Left kidney (tissue), 8 donors: ENCODE measurements at places on chromosomes 1 and 21. TPM values are rescaled to one million over a fixed set of nuclear protein-coding genes. Genes with fewer than 3 reads are reported as not detected.

DNA sequence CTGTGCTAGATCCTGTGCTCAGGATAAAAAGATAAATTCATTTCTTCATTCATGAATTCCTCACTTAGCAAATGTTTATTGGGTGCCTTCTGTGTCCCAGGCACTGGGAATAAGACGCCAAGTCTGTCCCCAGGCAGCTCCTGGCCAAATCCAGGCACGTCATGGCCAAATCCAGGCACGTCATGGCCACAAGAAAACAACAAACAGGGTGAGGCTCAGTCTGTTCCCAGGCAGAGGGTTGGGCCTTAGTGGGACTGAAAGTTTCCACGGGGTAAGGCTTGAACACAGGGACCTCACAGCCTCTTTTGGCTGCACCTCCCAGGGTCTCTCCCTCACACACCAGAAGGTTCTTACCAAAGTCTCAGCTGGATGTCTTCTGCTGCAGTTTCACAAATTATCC lies 95.7 kb downstream of the PAX7 start:
- no peak for DNase-seq

GRCh38 chr1:67616394-67616985 lies 68.5 kb upstream of the GADD45A start:
- DNase-seq, result no peak

- peak; percentile 41 for DNase-seq
Measured at GRCh38 chr1:180912211-180912800, 391 bp upstream of the KIAA1614 start.

DNA sequence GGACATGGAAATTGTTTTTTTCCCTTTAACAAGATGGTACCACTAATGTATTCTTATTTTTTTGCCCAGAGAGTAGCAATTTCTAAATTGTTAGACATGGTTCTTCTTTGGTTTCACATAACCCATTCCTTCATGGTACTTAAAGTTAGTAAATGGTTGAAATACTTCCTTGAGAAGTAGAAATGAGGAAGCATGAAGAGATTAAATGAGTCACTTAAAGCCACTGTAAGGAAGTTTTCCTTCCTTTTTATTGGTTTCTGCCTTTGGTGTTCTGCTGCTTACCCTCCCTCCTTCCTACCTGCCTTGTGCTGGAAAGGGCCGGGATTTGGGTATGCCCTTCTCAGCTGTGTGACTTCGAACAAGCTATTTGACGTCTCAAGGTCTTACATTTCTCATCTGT lies 101.0 kb downstream of the KIF26B start:
- no peak for DNase-seq

KDF1 gene
- 7.5 TPM for polyA plus RNA-seq

DNA sequence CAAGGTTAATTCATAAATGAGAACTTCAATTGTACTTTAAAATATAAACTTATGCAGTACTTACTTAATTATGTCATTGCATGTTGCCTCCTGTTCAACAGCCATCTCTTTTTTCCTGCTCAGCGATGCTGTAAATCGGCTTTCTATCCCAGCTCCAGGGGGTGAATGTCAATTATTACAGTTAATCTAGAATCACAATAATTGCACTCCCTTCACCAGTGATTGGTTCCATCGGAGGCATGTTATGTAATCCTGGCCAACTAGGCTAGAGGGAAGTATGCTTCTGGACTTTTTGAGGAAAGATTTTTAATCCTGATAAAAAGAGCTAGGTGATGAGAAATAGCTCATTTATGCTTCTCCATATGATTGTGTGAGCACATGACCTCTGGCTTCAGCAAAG lies 53.8 kb upstream of the SGIP1 start:
- DNase-seq, result no peak

DNA sequence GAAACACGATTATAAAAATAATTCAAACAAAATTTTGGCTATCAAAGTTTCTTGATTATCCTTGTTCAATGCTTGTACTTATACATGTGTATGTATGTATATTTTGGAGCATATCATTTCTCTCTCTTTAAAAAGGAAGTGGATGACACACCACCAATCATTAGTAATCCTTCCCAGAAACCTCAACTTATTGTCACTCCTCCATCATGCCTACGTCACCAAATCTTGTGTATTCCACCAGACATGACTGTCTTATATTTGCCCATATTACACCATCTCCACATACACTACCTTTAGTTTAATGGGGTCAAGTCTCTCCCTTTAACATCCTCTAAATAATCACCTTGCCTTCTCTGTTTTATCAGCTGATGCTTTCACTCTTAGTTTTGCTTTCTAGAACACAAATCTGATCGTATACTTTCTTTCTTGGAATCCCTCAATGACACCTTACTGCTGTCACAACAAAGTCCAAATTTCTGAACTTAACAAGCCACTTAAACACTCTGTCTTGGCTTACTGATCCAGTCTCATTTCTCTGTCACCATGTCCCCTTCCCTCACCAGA lies 124.0 kb downstream of the BRINP3 start:
- DNase-seq, result no peak

CORT gene
- 2.6 TPM for polyA plus RNA-seq

GRCh38 chr1:20071416-20071815 lies 1.4 kb downstream of the PLA2G5 start:
- DNase-seq, result no peak

CR1L gene
- 1.2 TPM for polyA plus RNA-seq

CLEC20A gene
- polyA plus RNA-seq, result 0.30 TPM

GRCh38 chr1:35559317-35559944 lies 1.8 kb downstream of the NCDN start:
- no peak for DNase-seq

GRCh38 chr1:104765085-104765484 lies 1015.4 kb downstream of the AMY1C start:
- no peak for DNase-seq

NID1 gene
- polyA plus RNA-seq, result 177 TPM

GRCh38 chr1:198530953-198531352 lies 9.5 kb downstream of the ATP6V1G3 start:
- no peak for DNase-seq

IL19 gene
- polyA plus RNA-seq, result 1.0 TPM

DNA sequence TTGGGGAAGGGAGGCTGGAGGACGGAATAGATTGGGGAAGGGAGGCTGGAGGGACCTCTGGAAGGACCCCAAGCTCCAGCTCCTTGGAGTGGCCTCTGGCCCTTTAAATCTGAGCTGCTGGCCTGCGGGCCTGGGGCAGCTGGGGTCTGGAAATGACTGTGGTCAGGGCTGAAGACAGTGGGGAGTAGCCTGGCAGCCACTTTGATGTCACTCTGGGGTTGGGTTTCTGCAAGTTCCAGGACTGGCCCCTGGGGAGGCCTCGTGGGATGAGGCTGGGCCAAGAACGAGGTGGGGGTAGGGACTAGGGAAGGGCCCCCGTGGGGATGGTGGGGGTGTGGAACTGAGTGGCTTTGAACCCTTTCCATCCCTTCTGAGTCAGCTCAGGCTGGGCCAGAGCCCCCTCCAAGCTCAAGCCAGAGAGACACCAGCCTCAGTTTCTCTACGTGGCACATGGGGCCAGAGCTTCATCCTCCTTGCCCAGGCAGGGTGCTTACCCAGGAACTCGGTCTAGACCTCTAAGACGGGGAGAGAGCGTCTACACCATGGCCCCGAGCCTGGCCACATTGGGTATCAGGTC lies 59.7 kb downstream of the ALPL start:
- no peak for DNase-seq

- DNase-seq, result no peak
Measured at GRCh38 chr1:218529646-218530300, 184.6 kb downstream of the TGFB2 start.

GRCh38 chr1:16348414-16349182 lies 3.7 kb downstream of the FBXO42 start:
- no peak for DNase-seq

C1orf141 gene
- 0.13 TPM for polyA plus RNA-seq

DNA sequence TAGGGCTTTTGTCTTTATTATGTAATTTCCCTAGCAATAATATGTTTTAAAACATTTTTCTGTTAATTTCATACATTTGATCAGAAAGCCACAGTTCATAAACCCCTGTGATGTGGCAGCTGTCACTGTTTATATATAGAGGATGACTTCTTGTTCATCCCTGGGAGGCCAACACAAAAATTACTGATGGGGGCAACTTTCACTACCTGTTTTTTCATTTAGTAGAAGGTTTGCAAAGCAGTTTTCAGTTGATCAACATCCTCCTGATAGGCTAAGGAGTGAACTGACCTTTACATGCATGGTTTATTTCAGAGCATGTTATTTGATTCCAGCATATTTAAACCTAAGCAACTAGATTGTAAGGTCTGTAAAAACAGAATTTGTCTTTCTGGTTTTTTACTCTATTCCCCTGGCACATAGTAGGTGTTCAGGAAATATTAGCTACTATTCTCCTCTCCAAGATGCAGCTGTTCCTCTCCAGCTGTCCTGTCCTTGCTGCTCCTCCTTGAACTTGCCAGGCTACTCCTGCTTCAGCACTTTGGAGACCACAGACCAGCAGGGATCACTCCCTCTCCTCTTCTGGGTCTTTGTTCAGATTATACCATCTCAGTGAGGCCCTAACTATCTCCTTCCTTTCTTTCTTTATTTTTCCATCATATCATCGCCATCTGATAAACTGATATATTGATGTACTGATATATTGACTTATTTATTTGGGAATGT lies 54.7 kb downstream of the ROR1 start:
- DNase-seq, result no peak

- DNase-seq, result no peak
Measured at GRCh38 chr1:16458831-16459230, 18.3 kb downstream of the NECAP2 start.

DNA sequence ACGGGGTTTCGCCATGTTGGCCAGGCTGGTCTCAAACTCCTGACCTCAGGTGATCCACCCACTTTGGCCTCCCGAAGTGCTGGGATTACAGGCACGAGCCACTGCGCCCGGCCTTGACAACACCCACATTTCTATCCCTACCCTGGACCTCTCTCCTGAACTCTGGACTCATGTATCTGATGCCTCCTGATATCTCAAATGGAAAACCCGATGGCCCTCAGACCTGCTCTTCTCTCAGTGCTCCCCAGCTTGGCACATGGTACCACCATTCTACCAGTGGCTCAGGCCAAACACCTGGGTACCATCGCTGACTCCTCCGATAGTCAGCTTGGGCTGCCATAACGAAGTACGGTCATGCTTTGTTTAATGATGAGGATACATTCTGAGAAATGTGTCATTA lies 8.5 kb upstream of the RHBG start:
- no peak for DNase-seq

PLPPR4 gene
- 2.3 TPM for polyA plus RNA-seq

PLA2G2F gene
- polyA plus RNA-seq, result 0.37 TPM

WNT3A gene
- 0.07 TPM for polyA plus RNA-seq

GBP7 gene
- not detected for polyA plus RNA-seq

PYHIN1 gene
- 0.15 TPM for polyA plus RNA-seq

C1orf52 gene
- polyA plus RNA-seq, result 43.1 TPM

GRCh38 chr1:6601923-6602668 lies 573 bp downstream of the KLHL21 start:
- DNase-seq, result no peak

- peak; percentile 13 for DNase-seq
Measured at GRCh38 chr1:177448036-177448615, 277.4 kb downstream of the BRINP2 start.

IFI44 gene
- 21.8 TPM for polyA plus RNA-seq

- no peak for DNase-seq
Measured at GRCh38 chr1:117537291-117537920, 68.4 kb upstream of the TENT5C start.

DNA sequence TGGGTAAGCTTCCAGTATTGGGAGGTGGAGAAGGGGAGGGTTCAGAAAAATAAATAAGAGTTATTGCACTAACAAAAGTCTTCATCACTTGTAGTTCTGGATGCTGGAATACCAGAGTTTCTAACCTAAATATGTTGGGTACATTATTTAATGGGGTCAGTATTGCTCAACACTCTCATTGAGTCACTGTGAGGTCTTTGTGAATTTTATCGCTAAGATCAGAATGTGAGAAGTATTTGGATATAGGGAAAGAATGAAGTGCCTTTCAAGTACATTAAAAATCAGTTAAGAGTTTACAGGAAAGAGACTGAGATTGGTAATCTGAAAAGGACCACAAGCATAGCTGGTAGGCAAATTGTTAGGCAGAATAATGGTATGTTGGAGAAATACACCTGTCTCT lies 8.8 kb downstream of the SNRPE start:
- no peak for DNase-seq

GJA9 gene
- 0.76 TPM for polyA plus RNA-seq

KIF1B gene
- 55.5 TPM for polyA plus RNA-seq

MXRA8 gene
- 147 TPM for polyA plus RNA-seq

LDLRAD2 gene
- 4.6 TPM for polyA plus RNA-seq

DENND2D gene
- 18.9 TPM for polyA plus RNA-seq

RCSD1 gene
- polyA plus RNA-seq, result 12.0 TPM

DNA sequence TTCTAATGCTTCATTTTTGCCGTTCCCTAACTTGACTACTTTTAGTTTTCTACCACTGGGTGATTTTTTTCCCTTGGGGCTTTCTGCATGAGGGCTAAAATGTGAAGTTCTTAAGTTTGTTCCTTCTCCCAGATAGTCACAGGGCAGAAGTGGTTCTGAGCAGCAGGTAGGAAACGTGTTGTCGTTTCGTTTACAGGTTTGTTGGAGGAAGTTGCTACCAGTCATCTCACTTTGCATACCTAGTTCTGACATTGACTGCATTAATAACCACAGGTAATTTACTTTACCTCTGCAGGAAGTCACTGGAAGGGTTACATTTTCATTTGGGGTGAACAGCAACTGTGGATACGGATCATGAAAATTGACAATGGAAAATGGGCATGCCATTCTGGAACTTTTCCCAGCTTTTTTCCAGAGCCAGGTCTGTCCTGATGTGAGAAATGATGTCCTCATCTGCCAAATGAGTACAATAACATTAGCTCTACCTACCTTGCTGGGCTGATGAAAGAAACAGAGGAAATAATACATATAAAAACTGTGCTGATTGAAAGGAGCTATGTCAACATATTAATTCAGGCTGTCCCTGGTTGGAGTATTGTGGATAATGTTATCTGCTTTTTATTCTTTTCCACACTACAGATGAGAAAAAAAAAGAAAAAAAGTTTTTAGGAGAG lies 94.2 kb downstream of the DISC1 start:
- DNase-seq, result no peak

GRCh38 chr1:29379443-29380073 lies 143.2 kb downstream of the PTPRU start:
- no peak for DNase-seq

- no peak for DNase-seq
Measured at GRCh38 chr1:199264911-199265310, 626.1 kb downstream of the PTPRC start.

TRAF5 gene
- 27.9 TPM for polyA plus RNA-seq

GRCh38 chr1:63807046-63807445 lies 33.2 kb downstream of the ROR1 start:
- DNase-seq, result no peak
